ENCODE measurements at places on chromosomes 11 and 22.

GRCh38 chr11:36394926-36395325, 98.8 kb downstream of the PRR5L start:
- no peak for DNase-seq

- no peak for DNase-seq
Measured at GRCh38 chr22:24834845-24835570, 29.0 kb downstream of the SGSM1 start.

- DNase-seq, result no peak
Measured at GRCh38 chr22:21754523-21754922, 18.9 kb upstream of the YPEL1 start.

- DNase-seq, result no peak
Measured at GRCh38 chr11:64712430-64713015, 10.5 kb downstream of the NRXN2 start.

GRCh38 chr11:86152901-86153300, 84.0 kb upstream of the PICALM start:
- no peak for DNase-seq

- no peak for DNase-seq
Measured at GRCh38 chr11:113675003-113675561, 31.0 kb downstream of the TMPRSS5 start.

DNA sequence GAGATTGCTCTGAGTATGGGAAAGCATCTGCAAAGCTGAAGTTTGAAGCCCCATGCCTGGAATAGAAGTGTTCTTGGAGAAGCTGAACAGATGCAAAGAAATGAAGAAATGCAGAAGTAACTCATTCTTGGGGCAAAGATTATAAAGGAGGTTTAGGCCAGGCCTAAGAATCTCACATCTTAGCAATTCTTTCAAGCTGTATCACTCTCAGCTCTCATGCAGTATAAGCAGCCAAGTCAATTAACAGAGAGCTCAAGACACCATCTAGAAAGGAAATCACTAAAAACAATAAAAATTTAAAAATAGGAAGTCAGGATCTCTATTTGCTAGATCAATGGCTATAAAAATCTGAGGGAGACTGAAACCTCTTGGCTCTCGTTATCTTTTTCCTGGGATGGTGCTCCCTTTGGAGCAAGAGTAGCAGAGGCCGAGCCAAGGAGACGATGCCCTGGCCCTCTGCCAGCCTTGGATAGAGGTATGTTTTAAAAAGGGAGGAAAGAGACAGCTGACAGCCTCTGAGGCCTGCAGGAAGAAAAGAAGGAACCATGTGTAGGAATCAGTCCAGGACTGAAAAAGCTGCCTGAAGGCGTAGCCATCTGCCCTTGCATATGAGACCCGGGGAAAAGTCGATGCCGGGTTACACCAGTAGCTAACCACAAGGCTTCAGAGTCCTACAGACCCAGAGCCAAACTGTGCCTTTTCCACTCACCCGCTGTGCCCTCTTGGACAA, 229.8 kb downstream of the BLID start:
- no peak for DNase-seq

DNA sequence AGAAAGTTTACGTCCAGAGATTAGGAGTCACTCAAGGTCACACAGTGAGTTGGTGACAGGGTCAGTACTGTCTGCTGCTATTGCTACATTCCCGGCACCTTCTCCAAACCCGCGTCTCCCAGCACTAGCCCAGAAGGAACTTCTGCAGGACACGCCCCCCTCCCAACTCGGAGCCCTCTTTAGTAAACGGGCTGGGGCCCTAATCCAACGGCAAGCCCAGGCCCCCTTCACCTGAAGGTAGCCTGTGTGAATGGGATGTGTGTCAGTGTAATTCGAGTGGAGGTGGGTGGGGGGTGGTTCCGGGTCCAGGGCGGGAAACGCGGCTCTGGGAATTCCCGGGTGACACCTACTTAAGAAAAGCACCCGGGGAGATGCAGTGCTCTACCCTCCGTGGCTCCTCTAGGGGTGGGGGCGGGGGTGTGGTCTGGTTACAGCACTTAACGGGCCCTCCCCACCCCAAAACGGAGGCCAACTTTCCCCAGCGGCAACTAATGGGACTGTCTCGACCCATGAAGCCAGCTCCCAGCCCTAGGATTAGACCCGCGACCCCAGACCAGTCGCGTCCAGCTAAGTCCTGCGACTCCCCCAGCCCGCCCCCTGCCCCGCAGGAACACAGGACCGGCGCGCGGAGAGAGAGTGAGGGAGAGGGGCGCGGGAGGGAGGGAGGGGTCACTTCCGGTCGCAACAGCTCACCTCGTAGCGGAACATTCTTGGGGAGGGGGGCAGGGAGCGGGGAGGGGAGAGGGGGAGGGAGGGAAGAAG, 468 bp downstream of the PATL1 start:
- no peak for DNase-seq

DNA sequence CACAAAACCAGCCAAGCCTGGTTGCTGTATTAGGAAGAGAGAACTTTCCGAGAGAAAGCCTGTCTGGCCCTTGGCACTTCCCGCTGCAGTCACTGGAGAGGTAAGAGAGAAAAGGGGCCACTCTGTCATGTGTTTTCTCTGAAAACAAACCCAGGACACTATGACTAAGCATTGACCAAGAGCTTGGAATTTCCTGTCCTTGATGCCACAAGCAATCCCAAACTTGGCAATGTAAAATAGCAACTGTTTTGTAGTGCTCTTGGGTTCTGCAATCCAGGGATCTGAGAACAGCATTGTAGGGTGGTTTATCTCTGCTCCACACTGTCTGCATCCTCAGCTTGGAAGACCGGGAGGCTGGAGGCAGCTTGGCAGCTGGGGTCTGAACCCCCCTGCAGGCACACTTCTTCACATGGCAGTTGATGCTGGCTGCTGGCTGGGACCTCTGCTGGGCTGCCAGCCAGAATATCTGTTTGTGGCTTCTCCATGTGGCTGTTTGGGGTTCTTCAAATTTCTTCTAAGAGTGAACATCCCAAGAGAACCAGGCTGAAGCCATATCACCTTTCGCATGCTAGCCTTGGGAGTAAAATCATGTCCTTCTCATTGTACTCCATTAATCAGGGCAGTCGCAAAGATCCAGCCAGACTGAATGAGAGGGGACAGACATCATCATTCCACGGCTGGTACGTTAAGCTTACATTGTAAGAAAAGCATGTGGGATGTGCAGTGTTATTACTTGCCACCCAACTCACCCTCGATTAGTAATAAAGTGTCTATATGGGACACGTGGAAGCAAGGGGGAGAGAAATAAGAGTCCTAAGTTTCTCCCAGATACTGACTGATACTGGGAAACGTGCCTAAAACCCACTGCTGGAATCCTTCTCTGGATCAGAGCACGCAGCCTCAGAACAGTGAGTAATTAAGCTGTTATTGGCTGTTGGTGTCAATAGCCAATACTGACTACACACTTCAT, 537.4 kb upstream of the B3GAT1 start:
- no peak for DNase-seq

GRCh38 chr22:20616451-20617043, 109.1 kb downstream of the MED15 start:
- DNase-seq, result no peak

GRCh38 chr11:110809417-110810199, 97.4 kb upstream of the ARHGAP20 start:
- no peak for DNase-seq

DNA sequence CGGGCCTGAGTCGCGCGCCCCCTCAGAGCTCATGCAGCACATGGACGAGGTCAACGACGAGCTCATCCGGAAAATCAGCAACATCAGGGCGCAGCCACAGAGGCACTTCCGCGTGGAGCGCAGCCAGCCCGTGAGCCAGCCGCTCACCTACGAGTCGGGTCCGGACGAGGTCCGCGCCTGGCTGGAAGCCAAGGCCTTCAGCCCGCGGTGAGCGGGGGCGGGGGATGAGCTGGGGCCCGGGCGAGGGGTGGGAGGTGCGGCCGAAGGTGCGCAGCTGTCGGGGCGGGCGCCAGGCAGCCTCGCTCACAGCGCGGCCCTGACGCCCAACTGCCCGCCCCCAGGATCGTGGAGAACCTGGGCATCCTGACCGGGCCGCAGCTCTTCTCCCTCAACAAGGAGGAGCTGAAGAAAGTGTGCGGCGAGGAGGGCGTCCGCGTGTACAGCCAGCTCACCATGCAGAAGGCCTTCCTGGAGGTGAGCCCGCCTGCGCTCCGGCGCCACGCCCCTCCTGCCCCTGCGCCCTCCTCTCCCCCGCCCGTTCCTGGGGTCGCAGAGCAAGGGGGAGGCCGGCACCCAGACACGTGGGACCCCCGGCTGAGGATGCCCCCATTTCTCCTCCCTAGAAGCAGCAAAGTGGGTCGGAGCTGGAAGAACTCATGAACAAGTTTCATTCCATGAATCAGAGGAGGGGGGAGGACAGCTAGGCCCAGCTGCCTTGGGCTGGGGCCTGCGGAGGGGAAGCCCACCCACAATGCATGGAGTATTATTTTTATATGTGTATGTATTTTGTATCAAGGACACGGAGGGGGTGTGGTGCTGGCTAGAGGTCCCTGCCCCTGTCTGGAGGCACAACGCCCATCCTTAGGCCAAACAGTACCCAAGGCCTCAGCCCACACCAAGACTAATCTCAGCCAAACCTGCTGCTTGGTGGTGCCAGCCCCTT, 20.5 kb downstream of the EPS8L2 start:
- DNase-seq, result no peak

DNA sequence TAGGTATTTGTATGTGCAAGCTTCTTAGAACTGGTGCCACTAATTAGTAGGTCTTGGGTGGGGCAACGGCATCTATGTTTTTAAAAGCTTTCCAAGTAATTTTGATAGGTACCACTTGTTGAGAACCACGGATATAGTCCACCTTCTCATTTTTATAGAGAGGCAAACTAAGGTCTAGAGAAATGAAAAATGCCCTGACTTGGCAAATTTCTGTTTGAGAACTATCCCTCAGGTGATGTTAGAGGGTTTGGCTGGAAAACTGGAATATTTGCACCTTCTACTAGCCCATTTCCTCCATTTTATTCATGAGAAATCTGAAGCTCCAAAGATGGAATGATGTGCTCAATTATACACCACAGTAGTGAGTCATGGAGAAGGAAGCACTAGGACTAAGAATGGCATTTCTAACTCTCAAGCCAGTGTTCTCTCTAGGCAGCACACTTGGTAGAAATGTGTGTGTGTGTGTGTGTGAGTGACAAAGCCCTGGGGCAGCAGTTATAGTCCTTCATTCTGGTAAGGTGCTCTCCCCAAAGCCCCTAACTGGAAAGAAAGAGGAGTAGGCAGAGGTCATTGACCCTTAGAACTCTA, 1.8 kb upstream of the TMEM86A start:
- no peak for DNase-seq

GRCh38 chr11:107293677-107294344, 163.8 kb downstream of the CWF19L2 start:
- DNase-seq, result no peak

DNA sequence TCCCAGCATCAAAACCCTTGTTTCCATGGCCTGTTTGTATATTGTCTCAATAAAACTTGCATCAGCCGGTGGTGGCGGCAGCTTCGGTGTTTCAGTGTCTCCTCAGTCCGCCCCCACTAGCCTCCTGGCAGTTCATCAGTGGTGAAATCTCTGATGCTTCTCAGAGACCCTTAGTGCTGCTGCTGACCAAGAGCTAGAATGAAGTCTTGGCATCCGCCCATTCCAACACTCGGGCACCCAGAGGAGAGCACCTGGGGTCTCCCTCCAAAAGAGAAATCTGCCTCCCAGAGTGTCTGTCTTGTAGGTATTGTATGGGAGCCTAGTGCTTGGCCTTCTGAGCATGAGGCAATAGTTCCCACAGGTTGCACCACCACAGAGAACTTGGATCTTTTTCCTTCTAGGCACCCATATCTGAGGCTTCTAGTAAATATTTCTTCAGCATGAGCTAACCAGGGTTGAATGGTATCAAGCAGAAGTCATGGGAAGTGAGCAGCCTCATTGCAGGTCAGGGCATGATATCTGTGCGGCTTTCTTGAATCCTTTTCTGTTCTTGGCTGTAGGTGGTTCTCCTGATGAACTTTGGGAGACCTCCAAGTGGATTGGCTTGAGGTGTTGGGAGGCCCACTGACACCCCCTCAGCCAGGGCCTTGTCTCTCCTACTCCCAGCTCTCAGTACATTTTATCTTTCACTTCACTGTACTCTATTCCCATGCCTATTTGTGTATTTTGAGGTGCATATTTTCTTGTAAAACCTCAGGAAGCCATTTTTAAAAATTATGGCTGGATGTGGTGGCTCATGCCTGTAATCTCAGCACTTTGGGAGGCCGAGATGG, 13.2 kb upstream of the AIFM3 start:
- no peak for DNase-seq

GRCh38 chr11:14189874-14190273, 169.1 kb downstream of the RRAS2 start:
- no peak for DNase-seq

DNA sequence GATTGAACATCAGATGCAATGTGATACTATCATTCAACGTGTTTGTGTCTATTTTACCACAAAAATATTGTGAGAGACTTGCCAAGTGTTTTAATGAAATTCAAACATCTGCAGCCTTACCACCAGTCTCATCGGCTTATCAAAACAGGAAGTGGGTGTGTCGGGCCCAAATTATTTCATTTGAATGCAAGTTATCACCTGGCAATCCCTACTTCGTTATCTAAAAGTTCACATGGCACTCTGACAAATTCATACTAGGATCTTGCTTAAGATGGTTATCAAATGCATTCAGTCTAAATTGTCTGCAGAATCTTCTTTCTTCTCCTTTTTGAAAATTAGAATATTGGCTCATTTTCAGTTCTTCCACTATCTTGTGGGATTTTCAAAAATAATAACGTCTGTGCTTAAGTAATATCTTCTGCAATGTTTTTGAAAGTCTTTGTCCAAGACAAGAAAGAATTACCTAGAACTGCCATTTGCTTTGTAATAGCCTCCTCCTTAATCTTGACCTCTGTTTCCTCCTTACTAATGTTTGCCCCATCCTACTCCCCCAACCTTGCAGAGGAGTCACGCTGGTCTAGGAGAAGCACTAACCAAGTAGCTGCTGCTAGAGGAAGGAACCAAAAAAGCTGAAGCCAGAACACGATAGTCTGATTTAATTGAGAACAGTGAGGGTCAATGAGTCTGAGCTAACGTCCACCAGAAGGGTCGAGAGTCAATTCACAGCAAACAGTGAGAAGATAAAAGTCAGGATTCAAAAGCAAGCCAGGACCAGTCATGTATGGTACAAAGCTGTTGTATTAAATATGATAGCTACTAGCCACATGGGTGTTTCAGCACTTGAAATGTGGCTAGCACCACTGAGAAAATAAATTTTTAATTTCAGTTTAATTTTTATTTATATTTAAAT, 10.2 kb upstream of the BIRC3 start:
- DNase-seq, result no peak

GRCh38 chr11:78216571-78217287, 28.0 kb downstream of the USP35 start:
- no peak for DNase-seq

GRCh38 chr22:31211482-31211861, 626 bp upstream of the LIMK2 start:
- DNase-seq, result no peak

- no peak for DNase-seq
Measured at GRCh38 chr11:61851113-61851899, 23.2 kb downstream of the FADS2 start.

DNA sequence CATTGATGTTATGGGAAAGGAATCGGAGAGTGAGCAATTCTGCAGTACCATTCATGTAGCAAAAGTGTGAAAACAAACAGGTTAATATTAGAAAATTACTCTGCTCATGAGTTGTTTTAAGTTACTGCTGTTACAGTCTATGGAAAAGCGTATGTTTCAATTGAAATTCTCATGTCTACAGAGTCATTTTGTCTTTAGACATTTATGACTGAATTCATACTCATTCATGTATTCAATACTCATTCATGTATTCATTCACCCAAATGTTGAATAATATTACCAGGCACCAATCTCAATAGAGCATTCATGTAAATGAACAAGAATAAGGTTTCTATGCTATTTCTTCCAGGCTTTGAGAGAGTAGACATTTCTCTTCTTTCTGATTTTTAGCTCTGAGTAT, 8.1 kb downstream of the FLI1 start:
- no peak for DNase-seq

- no peak for DNase-seq
Measured at GRCh38 chr22:29820961-29821290, 17.1 kb downstream of the ASCC2 start.
